T-helper 17 cell (primary cell): ENCODE measurements at places on chromosomes 4 and X.

GRCh38 chrX:104343428-104344129 lies 88.8 kb upstream of the ESX1 start:
- DNase-seq = no peak

- DNase-seq = no peak
These were observed 77.9 kb upstream of the AMELX start for GRCh38 chrX:11215191-11215921.

- DNase-seq = no peak
These were observed 10.5 kb upstream of the SLC39A8 start for GRCh38 chr4:102355748-102356147.

DNA sequence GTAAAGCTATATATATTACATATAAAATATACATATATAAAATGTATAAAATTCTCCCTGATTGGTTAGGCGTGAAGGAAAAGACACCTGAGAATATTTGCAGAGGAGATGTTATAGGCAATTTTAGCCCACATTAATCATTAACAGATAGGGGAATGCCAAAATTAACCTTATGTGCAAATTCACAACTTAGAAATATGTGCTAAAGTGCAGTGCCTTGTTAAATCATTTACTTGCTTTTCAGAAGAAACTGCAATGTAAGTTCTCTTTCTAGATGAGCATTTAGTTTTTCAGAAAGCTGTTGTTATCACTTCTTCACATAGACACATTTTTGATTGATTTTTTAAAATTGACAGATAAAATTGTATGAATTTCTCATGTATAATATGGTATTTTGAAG lies 5.6 kb downstream of the TASL start:
- DNase-seq = no peak

- DNase-seq = no peak
These were observed 38.0 kb downstream of the MID1IP1 start for GRCh38 chrX:38839277-38839676.

DNA sequence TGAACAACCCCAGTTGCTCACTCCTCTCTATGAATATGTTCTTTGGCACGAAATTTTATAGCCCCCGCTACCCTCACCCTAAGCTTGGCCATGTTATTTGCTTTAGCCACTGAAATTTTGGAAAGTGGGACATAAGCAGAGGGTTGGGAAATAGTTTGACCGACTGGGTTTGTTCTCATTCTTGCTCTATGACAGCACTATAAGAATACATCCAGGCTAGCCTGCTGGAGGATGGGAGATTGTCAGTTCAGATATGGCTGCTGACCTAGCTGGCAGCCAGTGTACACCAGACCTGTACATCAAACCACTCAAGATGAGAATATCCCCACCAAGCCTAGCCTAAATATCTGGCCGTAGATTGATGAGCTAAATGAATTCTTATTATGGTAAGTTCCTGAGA lies 298.1 kb downstream of the PDGFC start:
- no peak for DNase-seq

DNA sequence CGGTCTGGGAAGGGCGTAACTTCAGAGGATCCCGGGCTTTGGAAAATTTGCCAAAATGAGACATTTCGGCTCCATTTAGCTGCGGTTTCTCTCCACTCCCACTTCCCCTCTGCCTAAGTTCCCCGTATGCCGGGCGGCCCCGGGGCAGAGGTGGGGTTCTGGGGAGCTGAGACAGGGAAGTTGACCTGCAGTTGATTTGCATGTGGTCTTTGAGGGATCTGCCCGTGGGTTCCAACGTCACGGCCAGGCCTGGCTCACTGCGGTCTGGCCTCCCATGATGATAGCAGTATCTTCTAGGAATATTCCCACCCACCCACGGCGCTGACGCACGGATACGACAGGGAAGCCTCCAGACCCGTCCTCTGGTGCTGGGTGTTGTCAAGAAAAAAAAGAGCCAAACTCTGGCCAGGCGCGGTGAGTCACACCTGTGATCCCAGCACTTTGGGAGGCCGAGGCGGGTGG lies 27.3 kb upstream of the CRLF2 start:
- no peak for DNase-seq

GRCh38 chr4:72208421-72209075 lies 176.7 kb downstream of the NPFFR2 start:
- DNase-seq = no peak

- no peak for DNase-seq
These were observed 97.0 kb upstream of the PTPN13 start for GRCh38 chr4:86497131-86497530.
